ENCODE measurements at places on chromosomes 4 and X.

GRCh38 chr4:1183985-1184773 lies 11.8 kb upstream of the SPON2 start:
- DNase-seq, result no peak

GRCh38 chrX:67718926-67719325 lies 175.1 kb downstream of the AR start:
- no peak for DNase-seq

- DNase-seq, result no peak
These were observed 254.4 kb upstream of the CXXC4 start for GRCh38 chr4:104749062-104749461.

DNA sequence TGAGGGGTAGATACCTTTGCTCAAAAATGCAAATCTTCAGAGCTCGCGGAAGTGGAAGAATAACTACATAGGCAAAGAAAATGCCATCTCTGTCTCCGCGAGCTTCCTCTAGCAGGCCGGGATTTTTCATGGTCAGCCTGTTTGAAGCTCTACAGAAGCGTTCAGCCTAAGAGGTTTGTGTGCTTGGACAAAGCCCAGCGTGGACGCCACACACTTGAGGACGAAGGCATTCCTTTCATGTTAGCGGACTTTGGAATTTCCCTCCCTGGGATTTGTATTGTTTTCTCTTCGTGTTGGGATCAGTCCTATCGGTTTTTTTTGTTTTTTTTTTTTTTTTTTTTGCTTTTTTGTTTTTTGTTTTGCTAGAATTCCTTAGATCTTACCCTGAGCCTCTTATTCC lies 53.7 kb downstream of the SMIM31 start:
- DNase-seq, result no peak

- DNase-seq, result no peak
These were observed 11.5 kb downstream of the PRPS2 start for GRCh38 chrX:12802741-12803140.
